ENCODE measurements at places on chromosomes 12 and 14.

DNA sequence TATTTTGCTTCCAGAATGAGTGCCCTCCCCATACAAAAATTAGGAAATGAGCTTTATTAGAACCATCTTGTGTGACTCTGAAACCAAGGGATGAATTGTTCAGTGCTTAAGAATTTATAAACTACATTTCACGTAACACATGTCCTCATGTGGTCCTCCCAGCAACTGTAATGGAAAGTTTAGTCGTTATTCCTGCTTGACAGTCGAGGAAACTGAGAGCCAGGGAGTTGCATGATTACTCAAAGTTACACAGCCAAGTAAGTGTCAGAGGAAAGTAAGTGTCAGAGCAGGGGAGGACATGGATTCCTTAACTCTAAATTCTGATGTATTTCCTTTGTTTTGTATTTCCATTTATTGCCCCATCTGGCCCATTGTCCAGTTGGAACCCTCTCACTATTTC, 453.9 kb downstream of the FUT8 start:
- no peak for DNase-seq

- no peak for DNase-seq
Observed at GRCh38 chr12:76830436-76830835, 48.4 kb downstream of the CSRP2 start.

DNA sequence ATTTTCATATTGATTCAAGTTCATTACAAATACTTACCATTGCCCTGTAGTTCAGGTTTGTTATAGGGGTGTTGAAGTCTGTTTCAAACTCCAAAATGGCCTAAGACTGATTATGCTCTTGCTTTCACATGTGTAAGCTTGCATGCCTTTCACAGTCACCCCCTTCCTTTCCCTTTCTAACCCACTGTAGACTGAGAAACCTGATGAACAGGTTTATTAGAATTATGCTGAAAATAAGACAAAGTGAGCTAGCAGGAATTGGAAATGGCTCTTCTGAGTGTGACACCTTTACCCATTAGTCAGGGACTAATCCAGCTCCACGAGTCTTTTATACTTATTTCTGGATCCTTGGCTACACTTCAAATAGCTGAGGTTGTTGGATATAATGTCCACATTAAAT, 38.9 kb downstream of the FBXO33 start:
- no peak for DNase-seq

DNA sequence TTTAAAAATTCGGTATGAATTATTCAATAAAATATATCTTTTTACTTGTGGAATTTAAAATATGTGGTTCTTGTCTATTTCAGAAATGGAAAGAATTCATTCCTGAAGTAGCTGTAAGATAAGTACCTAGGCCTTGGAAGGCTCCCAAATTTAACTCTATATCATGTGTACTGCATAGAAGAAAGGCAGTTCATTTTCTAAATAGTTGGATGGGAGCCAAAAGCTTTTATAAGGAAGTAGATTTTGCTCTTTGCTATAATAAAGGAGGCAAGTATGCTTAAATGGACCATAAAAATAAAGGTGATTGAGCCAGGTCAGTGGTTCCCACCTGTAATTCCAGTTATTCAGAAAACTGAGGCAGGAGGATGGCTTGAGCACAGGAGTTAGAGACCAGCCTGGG, 187.5 kb downstream of the ATXN7L3B start:
- DNase-seq, result no peak

GRCh38 chr12:56241424-56242303, 11.8 kb downstream of the SLC39A5 start:
- DNase-seq, result no peak

DNA sequence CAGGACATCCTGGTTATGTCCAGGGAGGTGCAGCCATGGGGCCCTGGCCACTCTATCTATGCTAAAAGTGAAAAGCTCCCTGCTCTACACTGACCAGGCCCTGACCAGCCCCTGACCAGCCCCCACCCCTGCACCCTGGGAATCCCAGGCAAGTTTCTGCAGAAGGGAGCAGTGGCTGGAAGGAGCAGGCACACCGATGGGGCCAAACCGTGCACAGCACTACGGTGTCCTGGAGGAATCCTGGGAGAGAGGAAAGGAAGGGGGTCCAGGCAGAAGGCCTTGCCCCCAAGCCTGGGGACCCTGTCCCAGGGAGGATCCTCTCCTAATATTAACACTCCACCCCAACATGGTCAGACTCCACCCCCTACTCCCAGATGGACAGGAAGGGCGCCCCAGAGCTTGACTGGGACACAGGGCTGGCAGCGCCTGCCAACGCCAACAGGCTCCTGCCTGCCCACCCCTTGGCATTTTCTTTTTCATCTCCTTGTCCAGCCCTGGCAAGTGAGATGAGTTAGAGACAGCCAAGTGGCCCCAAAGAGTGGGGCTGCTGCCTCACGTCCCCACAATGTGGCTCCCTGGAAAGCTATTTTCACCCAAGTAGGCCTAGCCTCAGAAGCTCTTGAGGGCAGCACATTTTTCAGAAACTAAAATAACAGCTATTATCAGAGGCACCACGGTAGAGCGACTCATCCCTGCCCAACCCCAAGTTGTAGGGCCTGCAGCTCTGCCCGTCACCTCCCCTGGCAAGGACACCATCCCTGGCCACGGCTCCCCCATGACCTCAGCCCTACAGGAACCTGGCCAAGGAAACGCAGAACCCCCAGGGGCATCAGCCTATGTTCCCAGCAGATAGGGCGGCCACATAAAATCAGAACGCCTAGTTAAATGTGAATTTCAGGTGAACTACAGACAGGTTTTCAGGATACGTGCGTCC, 82.6 kb downstream of the SCARB1 start:
- no peak for DNase-seq

GRCh38 chr14:32329146-32329545, at the start of gene AKAP6:
TSS of gene AKAP6 (plus strand) at chr14:32329298. CDS start at chr14:32433494, 104,196 bp downstream.
- DNase-seq, result no peak

- no peak for DNase-seq
Observed at GRCh38 chr14:101360054-101360911, 201.0 kb upstream of the DIO3 start.

DNA sequence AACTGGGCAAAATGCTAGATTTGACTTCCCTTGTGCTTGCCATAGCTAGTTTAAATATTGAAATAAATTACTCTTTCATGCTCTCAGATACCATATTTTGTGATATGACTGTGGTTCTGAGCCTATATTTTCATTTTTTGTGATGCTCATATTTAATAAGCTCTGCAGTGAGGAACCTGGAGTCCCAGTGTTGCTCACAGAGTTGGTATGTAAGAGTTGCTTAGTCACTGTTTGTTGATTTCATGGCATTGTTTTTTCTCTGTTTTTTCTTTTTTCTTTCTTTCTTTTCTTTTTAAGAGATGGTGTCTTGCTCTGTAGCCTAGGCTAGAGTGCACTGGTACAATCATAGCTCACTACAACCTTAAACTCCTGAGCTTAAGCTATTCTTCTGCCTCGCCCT, 750.5 kb upstream of the TMEM132C start:
- no peak for DNase-seq

DNA sequence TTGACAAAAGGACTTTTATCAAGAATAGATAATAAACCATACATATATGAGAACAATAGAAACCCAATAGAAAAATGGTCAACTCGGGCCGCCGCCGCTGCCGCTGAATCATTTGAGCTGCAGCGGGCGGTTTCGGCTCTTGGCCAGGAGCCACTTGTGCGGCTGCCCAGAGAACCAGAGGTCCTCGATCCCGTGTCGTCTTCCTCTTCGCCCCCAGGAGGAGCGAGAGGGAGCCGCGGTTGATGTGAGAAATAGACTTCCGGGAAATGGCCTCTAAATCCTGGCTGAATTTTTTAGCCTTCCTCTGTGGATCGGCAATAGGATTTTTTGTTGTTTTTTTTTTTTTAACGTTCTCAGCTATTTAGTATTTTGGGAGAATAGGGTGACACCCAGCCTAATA, 44.8 kb downstream of the CPSF6 start:
- peak; percentile 38 for DNase-seq

DNA sequence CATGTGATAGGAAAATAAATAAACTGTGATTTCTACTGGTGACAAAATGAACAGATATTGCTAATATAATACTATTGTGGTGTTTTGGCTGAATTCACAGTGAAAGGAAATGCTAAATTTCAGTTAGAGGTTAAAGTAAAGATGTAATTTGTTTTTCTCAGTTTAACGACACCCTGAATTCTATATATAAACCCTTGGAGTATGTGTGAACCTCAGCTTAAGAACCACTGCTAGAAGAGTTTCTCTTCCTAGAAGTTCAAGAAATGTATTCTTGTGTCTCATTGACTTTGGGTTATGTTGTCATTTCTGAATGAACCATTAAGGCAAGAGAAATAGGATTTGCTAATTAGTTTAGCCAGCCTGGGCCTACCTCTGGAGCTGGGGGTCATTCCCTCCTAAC, 8.2 kb downstream of the FBXO34 start:
- DNase-seq, result no peak

DNA sequence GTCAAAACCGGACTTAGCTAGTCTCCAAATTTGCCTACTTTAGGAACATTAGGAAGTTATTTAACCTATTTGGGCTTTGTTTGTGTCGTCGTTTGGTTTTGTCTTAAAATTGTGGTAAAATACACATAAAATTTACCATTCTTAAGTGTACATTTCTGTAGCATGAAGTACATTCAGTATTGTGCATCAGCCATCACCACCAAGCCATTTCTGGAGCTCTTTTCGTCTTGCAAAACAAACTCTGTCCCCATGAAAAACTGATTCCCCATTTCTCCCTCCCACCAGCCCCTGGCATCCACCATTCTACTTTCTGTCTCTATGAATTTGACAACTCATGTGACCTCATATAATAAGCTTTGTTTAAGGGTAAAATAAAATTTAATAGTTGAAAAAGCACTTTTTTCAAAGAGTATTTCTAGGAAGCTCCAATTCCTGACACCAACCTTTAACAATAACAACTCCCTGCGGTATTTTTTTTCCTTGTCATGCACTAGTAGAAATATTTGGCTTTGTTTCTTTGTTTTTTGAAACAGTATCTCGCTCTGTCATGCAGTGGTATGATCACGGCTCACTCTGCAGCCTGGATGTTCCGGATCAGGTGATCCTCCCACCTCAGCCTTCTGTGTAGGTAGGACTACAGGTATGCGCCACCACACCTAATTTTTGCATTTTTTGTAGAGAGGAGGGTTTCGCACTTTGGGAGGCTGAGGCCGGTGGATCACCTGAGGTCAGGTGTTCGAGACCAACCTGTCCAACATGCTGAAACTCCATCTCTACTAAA, 3.6 kb upstream of the UBC start:
- DNase-seq, result no peak

DNA sequence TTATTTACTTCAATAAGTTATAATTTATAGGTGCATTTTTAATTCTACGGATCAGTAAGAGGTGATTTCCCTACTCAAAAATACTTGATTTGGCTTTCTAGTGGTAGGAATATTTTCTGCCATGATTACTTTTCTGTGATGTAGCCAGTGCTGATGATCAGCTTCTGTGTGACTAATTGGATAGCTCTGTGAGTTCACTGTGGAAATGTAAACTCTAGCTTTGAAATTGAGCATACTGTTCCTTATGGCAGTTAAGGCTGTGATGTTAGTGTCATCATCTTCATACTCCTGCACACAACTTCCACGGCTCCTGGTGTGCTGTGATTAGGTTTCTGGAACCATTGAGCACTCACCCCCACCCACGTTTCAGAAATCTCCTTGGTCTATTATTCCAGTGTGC, 48.2 kb downstream of the PLEKHA5 start:
- no peak for DNase-seq

GRCh38 chr14:76480426-76480825, 104.5 kb downstream of the ESRRB start:
- DNase-seq, result no peak

DNA sequence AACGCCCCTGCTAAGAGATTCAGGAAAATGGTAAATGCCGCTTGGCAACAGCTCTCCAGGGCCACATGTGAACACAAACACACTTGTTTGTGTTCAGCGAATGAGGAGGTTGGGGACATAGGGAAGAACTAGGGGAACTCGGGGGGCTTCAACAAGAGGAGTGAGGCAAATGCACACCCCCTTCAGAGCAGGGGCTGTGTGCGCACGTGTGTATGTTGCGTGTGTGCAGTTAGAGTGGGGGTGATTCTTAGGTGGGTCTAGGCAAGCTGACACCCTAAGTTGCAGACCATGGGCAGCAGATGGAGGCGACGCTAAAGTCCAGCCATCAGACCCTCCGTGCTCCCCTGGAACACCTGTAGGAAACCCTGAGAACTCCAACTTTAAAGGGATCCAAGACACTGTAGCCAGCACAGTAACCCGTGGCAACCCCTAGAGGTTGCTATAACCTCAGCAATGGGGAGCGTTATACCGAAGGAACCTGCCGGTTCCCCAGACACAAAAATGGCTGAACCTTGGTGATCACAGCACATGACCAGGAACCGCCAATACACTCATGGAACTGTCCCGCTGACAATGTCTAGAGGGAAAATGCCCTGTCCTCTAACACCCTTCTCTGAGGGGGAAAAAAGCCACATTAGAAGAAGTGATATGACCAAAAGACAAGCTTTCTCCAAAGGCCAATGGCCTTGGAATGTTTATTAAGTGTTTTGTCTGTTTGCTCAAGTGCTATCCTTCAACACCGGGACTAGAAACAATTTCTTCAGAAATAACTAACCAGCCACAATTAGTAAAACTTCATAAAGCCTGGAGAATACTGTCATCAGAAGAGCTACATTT, 86.5 kb upstream of the CEP83 start:
- DNase-seq, result peak; percentile 41

- no peak for DNase-seq
Observed at GRCh38 chr14:69042299-69042698, 63.2 kb upstream of the ACTN1 start.

DNA sequence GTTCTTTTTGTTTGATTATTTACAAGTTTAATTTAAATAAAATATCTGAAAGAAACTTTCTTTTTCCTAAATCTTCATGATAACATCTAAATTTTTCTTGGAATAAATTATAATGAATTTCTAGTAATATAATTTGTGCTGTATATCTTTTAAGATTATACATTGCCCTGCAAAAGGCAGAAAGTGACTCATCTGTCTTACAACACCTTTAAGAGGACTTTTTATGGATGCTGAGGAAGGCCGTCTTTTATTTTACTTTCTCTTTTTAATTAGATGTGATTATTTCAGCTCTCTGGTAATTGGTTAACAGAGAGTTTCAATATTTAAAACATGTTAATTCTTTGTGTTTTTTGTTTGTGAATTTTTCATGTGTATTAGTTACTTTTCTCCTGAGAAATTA, 598.4 kb downstream of the RPL10L start:
- no peak for DNase-seq

DNA sequence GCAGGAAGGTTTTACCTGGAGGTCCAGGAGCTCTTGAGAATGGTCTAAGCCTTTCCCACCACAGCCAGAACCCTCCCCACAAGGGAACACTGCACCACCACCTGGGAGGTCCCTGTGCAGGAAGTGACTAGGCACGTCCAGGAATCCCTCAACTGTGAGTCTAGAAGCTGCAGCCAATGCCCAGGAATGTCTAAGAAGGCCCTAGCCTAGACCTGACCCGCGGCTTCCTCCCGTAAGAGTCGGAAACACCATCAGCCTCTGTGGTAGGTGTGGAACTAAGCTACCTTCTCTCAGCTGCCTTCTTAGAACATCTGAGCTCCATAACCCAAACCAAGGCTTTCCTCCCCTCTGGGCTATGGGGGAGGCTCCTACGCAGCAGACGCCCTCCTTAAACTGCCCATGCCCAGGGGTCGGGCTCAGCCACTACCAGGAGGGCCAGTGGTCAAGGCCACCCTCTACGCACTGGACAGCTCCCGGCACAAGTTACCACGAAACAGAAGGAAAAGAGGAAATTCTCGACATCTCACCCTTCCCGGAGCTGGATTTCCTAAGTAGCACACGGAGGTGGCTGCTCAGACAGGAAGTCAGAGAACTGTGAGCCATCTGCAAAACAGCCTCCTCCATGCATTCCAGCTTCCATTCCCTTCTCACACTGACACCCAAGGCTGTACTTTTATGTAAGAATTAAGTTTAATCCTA, 25.5 kb downstream of the ZFYVE21 start:
- DNase-seq, result no peak

All from NCI-H2171 treated with DMSO at 0.1 percent for 48 hours (cell line).